ENCODE measurements at places on chromosomes 2 and 18.

GRCh38 chr2:195322324-195322723 lies 334.7 kb upstream of the SLC39A10 start:
- DNase-seq: no peak

GRCh38 chr18:48488388-48488850 lies 50.4 kb upstream of the CTIF start:
- DNase-seq: no peak

DNA sequence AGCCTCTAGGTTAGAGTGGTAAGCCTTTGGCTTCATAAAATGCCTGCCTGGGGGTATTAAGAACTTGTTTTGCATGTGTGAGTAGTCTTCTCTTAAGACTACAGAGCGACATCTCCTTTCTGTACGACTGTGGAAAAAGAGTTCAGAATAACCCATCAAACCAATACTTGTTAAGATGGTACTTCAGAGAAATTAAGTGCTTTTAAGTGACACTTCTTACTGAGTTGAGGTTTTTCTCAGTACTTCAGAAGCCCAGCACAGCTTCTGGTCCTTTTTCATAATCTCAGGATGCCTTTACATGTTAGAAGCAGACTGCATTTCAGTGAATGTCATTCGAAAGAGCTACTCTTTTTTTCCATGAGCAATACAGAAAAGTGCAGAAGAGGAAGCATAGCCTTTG lies 10.8 kb downstream of the XRCC5 start:
- DNase-seq: no peak

GRCh38 chr2:6926071-6926732 lies 9.0 kb downstream of the RNF144A start:
- DNase-seq: no peak

- no peak for DNase-seq
Measured at GRCh38 chr2:54692556-54692955, 30.9 kb upstream of the EML6 start.

DNA sequence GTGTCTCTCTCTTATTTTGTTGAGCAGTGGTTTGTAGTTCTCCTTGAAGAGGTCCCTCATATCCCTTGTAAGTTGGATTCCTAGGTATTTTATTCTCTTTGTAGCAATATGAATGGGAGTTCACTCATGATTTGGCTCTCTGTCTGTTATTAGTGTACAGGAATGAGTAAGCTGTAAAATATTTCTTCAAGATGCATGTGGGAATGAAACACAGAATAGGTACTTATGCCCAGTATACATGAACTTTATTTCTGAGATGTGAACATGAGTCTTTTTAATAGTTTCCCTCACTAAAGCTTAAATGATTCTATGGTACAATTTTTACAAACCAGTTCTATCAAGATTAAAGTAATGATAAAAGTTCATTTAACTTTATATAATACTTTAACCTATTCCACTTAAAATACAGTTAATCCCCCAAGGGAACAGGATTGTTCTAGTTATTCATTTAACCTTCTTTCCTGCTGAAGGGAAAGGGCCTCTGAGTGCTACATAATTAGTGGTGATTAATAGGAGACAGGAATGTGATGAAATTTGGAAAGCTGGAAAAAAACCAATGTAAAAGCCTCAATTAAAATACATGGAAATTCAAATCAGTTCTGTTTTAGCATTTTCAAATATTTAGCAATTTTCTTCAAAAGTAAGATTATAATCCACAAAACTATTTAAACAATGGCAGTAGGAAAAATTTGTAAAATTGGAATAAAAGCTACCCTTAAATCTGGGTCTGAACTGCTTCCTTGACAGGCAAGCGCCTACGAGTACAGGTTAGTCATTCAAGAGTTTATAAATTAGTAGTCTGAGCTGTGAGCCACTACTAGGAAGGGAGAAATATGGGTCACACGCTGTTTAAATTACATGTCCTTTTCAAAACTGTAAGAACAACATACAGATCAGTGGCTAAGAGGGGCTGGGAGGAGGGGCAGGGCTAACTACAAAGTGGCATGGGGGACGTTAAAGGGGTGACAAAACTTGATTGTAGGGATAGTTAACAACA lies 28.9 kb downstream of the SPIRE1 start:
- DNase-seq: no peak

Data from activated T-cell treated with anti-CD3 and anti-CD28 coated beads, Interleukin-2, amount 50 U/mL, for 72 hours (primary cell).